ENCODE measurements at places on chromosomes 7 and 10.
A peak's percentile ranks its signal among the peaks of the same experiment; 100 is the strongest.

GRCh38 chr7:44431091-44431608 lies 59.3 kb downstream of the NUDCD3 start:
- DNase-seq: no peak

GRCh38 chr10:43120929-43121314 lies 17.3 kb upstream of the CSGALNACT2 start:
- DNase-seq: peak; percentile 70

DNA sequence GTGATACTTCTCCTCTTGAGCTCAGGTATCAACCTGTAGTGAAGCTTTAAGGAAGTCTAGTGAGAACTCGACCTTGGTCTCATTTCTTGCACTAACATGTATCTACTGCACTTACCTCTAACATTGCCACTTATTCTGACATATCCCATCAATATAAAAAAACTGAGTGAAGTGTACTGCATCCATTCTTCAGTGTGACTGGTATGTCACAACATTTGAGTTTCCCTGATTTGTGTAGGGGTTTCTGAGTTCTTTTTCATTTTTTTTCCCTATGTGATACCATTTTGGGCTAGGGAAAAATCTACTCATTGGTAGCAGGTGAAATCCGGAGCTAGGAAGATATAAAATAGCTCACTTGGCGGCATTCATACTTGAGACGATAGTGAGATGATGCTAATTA lies 274.3 kb downstream of the PRKG1 start:
- DNase-seq: no peak

DNA sequence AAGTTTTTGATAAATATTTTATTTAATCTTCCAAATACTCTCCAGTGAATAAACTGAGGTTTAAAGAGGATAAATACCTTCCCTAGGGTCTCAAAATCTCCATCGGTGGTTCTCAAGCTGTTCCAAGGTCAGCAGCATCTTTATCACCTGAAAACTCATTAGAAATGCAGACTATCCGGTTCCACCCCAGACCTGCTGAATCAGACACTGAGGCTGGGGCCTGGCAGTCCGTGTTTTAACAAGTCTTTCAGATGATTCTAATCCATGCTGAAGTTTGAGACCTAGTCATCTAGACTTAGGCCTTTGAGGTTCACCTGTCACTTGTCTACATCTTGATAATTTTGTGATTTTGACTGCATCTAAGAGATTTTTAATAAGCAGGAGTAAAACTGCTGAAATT lies 37.5 kb downstream of the PLEKHA8 start:
- no peak for DNase-seq

- no peak for DNase-seq
Observed at GRCh38 chr10:100620087-100620835, 84.5 kb downstream of the HIF1AN start.

- DNase-seq: no peak
Observed at GRCh38 chr7:2996141-2996540, 47.5 kb downstream of the CARD11 start.

- DNase-seq: peak; percentile 58
Observed at GRCh38 chr7:30224511-30225062, 59.8 kb upstream of the ZNRF2 start.

- DNase-seq: no peak
Observed at GRCh38 chr7:153443032-153443701, 609.0 kb upstream of the DPP6 start.

DNA sequence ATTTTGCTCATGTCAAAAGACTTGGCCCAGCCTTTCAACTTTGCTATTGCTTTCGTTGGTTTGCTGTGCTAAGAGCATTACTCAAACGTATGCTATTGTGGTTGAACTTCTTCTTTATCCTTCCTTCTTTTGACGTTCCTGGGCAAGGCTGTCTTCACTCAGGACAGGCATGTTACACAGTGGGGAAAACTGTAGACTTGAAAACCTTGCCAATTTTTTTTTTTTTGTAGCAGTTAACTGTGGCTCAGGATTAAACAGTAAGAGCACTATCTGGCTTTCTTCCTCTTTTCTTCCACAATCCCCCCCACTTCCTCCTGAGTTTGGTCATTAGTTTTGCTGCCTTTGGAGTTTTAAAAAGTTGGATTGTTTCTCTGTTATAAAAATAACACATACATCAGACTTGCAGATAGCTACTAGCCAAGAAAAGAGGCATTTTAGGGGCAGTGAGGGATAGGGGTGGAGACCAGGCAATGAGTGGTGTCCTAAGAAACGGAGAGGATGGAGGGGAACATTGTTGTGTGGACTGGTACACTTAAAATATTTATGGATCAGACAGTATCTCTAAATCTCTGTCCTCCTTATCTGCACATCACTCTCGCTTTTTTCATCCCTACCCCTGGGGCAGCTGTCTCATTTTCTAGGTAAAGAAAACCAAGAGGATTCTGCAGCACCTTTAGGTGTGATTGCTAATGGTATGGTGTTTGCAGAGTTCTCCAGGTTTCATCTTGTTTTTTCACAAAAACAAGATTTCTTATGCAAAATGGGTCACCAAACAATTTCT lies 181.7 kb downstream of the LRMDA start:
- no peak for DNase-seq

- DNase-seq: no peak
Observed at GRCh38 chr7:130299866-130300265, 6.9 kb downstream of the CPA4 start.

GRCh38 chr10:125698481-125698998 lies 15.6 kb upstream of the TEX36 start:
- DNase-seq: no peak

- no peak for DNase-seq
Observed at GRCh38 chr7:141820067-141820466, 21.2 kb downstream of the PRSS37 start.

- no peak for DNase-seq
Observed at GRCh38 chr7:29345590-29345989, 151.0 kb downstream of the CHN2 start.

DNA sequence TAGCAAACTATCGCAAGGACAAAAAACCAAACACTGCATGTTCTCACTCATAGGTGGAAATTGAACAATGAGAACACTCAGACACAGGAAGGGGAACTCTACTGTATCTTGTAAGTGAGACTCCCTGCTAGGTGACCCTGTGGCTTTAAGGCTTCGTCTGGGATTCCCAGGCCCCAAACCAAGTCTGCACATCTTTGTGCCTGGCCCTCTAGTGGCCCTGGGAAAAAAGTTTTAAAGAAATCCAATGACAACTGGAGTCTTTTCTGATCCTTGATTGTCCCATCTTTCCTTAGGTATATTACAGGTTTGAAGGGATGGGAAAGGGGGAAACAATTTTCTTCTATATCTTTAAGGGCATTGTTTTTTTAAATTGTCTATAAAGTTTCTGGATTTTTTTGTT lies 10.6 kb upstream of the LIPM start:
- DNase-seq: no peak

GRCh38 chr10:63391812-63392211 lies 74.0 kb downstream of the JMJD1C start:
- no peak for DNase-seq

DNA sequence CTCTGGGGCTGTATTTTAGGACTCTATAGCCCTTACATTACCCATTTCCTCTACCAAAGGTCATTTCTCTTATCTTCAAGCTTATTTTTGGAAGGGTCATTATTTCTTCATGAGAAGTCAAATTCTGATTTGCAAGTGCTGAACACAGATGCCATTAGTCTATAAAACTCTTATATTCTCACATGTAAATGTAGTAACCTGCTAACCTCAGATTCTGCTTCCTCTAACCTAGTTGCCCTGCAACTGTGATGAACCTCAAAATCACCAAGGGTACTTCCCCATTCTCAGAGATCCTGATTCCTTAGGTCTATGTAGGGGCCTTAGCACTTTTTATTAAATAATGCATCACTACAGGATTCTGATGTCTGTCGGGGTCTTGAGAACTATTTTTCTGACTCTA lies 6.3 kb downstream of the FAS start:
- DNase-seq: peak; percentile 30

- DNase-seq: no peak
Observed at GRCh38 chr7:101536232-101536631, 92.9 kb downstream of the MYL10 start.

GRCh38 chr10:107544706-107545520 lies 380.4 kb upstream of the SORCS1 start:
- DNase-seq: no peak

GRCh38 chr10:69278446-69278963 lies at the start of gene HK1:
Gene HK1, plus strand, starts transcription at chr10:69278496.
- DNase-seq: no peak

DNA sequence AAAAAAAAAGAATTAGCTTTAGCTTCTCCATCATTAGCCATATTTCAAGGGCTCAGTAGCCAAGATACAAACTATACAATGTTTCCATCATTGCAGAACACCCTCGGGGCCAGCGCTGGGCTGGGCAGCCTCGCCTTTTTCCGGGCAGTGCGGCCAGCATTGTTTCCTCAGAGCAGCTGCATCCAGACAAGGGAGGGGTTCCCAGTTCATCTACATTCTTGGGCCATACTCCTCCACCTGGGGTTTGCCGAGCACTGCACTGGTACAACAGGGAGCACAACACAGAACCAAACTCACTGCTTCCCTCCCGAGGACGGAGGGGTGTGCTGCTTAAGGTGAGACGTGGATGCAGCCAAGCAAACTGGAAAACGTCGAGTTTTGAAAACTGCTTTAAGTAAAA lies 2.4 kb upstream of the PKD1L1 start:
- DNase-seq: no peak

GRCh38 chr7:130750755-130751154 lies 16.7 kb upstream of the KLF14 start:
- no peak for DNase-seq

- no peak for DNase-seq
Observed at GRCh38 chr10:60315311-60315710, 74.4 kb downstream of the ANK3 start.

- DNase-seq: no peak
Observed at GRCh38 chr10:103433858-103434257, 18.3 kb downstream of the CALHM2 start.

DNA sequence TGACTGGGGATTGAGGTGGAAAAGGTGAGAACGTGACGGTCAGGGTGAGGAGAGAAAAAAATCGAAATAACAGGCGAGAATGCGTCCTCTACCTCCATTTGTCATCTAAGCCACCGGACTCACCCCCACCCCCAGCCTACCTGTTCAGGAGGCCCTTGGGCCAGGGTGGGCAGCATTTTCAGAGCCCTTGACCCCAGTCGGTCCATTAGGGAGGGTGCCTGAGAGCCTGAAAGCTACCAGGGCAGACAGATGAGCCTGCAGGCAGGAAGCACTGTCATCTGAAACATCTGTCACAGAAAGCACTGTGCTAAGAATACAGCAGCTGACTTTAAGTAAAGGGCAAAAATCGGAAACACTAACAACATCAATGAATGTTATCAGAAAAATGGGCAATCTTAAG lies 47.0 kb downstream of the MAD1L1 start:
- DNase-seq: no peak

GRCh38 chr7:79998363-79998762 lies 136.3 kb upstream of the GNAI1 start:
- no peak for DNase-seq

GRCh38 chr10:130862626-130863025 lies 448.9 kb downstream of the TCERG1L start:
- DNase-seq: no peak

DNA sequence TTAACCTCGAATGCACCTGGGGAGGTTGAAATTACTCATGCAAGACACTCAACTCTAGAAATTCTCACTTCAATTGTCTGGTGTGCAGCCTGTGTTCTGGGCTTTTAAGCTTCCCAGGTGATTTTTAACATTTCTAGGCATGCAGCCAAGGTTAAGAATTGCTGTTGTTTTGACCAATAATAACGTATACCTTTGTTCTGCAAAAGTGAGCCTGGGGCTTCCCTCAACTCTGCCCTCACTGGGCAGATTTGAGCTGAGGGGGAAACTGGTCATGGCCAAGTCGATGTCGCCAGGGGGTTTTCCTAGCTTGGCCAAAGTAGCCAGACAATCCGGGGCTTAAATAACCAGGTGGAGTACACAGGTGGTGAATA lies 568 bp downstream of the PRSS2 start:
- no peak for DNase-seq

DNA sequence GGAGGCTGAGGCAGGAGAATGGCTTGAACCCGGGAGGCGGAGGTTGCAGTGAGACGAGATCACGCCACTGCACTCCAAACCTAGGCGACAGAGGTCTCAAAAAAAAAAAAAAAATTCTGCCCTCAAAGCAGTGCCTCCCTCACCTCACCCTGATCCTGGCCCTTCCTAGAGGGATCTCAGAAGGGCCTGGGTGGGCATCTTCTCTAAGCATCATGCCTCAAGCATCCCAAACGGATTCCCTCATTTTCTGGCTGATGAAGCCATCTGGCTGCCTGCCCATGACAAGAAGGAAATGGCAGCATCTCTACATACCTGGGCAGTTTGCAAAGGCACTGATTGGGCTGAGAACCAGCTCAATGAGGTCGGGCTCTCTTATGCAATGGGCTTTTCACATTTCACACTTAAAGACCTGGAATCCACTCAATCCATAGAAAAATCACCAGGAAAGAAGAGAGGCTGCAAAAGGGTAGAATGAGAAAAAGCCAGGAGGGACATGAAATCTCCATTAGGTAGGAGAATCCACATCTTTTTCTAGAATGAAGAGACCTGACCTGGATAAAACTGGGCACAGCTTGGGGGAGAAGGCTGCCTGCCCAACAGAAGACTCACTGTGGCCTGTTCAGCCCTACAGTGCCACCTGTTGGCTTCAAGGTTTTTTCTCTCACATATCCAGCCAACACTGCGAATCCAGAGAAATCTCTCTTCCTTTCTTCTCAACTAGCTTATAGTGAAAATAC lies 48.1 kb downstream of the PDLIM1 start:
- no peak for DNase-seq

- DNase-seq: no peak
Observed at GRCh38 chr10:78316451-78316931, 282.8 kb downstream of the RPS24 start.

- no peak for DNase-seq
Observed at GRCh38 chr10:126166797-126167196, 221.5 kb downstream of the ADAM12 start.

- no peak for DNase-seq
Observed at GRCh38 chr7:43693687-43694398, 35.5 kb downstream of the COA1 start.

- DNase-seq: no peak
Observed at GRCh38 chr7:1749864-1750466, 79.9 kb downstream of the ELFN1 start.

- DNase-seq: no peak
Observed at GRCh38 chr10:122311716-122312115, 40.6 kb downstream of the BTBD16 start.

- DNase-seq: no peak
Observed at GRCh38 chr10:119177708-119178371, 772 bp downstream of the PRDX3 start.

- no peak for DNase-seq
Observed at GRCh38 chr7:137956183-137956582, 45.7 kb downstream of the CREB3L2 start.

- DNase-seq: no peak
Observed at GRCh38 chr7:113217314-113217713, 99.0 kb upstream of the SMIM30 start.
